ENCODE measurements at places on chromosomes 1 and 21.

- DNase-seq = no peak
- H3K4me1 ChIP-seq = no peaks in the 10 kb centered on the region
- H3K27me3 ChIP-seq = no peaks in the 10 kb centered on the region
- H3K27ac ChIP-seq = no peak overlapping the region
- H3K36me3 ChIP-seq = no peaks in the 10 kb centered on the region
- no peak overlapping the region for H3K4me3 ChIP-seq
These were observed 32.6 kb downstream of the UBE4B start for GRCh38 chr1:10065344-10065685.

DNA sequence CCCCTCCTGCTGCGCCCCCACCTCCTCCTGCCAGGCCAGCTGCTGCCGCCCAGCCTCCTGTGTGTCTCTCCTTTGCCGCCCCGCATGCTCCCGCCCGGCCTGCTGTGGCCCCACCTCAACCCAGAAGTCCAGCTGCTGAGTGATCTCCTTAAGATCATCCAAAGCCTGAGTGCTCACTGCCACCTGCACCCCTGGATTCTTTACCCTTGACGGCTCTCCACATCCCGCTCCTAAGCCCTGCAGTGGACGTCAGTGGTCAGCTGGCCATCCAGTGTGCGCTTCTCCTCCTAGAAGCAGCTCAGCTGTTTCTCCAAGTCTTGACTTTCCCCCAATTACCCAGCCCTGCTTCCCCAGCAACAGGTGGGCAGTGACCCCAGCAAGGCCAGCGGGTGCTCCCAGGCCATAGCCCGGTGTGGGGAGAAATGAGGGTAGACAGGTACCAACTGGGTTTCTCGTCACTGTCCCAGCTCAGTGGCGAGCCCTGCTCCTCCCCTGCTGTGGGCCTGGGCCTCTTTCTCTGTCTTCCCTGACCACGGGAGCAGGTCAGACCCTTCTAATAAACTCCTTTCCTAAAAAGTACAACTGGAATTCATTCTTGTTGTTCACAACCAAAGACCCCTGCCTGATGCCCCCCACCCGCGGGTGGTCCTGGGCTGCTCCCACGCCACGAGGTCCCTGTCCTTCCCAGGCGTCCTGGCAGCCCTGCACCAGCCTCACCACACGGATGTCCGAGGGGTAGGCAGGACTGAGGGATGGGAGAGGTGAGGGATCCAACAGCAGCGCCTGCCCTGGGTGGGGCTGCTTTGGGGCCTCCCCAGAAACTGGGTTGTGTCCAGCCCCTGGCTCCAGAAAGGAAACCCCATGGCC, 1.4 kb downstream of the KRTAP10-7 start:
- no peak for DNase-seq
- H3K27me3 ChIP-seq = no peaks in the 10 kb centered on the region
- no peak overlapping the region for H3K27ac ChIP-seq

DNA sequence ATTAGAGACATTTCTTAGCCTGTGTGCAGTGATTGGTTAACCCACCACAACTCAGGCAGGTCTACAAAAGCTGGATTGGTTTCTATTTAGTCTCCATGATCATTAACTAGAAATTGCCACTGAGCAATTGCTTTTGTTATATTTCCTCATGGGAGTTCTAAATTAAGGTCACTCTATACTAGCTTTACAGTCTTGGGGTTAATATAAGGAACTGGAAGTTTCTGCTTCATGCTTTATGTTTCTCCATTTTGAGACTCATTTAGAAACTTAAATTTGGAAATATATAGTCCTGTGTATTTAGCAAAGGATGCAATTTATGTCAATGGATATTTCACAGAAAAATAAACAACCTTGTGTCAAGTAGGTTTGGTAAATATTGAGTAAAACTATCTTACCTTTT, 137.5 kb downstream of the HLX start:
- no peaks in the 10 kb centered on the region for H3K4me1 ChIP-seq
- DNase-seq = no peak
- H3K4me3 ChIP-seq = no peak overlapping the region
- H3K27me3 ChIP-seq = no peaks in the 10 kb centered on the region

DNA sequence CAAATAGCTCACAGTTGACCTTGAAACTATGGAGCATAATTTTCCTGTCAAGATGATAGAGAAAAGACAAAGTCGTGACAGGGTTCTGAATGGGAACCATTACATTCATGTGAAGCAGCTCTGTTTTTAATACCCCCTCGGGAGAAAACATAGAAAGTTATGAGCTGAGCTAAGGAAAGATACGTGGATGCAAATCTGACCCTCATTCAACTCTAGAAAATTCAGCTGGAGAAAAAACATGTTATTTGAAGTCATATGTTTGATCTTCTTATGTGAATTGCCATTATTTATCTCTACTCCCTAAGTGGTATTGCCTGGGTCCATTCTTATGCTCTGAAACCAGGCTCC, 48.0 kb upstream of the LRRC52 start:
- no peaks in the 10 kb centered on the region for H3K27me3 ChIP-seq
- DNase-seq = no peak
- no peaks in the 10 kb centered on the region for H3K36me3 ChIP-seq
- H3K4me1 ChIP-seq = no peaks in the 10 kb centered on the region
- H3K27ac ChIP-seq = no peak overlapping the region
- H3K4me3 ChIP-seq = no peak overlapping the region

- H3K27me3 ChIP-seq = 0 out of 2 replicates have a peak, but pooled peaks cover 3% of the 10 kb centered on the region
- H3K27ac ChIP-seq = no peak overlapping the region
- H3K4me3 ChIP-seq = no peak overlapping the region
- H3K36me3 ChIP-seq = peaks cover 38% of the 10 kb centered on the region
These were observed 6.2 kb downstream of the COL6A2 start for GRCh38 chr21:46104104-46104503.
